ENCODE measurements at places on chromosomes 5 and 9.

- DNase-seq = no peak
Observed at GRCh38 chr5:124948754-124949275, 202.4 kb upstream of the ZNF608 start.

- no peak for DNase-seq
Observed at GRCh38 chr5:169251333-169252084, 49.4 kb downstream of the SLIT3 start.

GRCh38 chr9:2158766-2159430, 143.8 kb downstream of the SMARCA2 start:
- DNase-seq = no peak

DNA sequence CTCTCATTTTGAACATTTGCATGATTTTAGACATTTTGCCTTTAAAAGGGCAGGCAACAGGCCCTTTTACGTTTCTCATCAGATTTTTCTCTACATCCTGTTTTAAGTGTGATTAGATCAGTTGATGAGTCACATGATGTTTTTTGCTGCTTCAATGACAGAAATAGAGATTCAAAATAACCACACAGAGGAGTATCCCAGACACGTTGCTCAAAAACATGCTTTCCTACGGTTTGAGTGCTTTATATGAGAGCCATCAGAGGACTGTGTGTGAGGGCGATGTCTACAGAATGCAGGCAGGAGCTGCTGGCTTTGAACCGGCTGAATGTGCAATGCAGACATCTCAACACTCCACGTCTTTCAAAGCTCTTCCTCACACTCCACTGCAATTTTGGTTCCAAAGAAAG, 42.1 kb downstream of the OTULIN start:
- DNase-seq = no peak

DNA sequence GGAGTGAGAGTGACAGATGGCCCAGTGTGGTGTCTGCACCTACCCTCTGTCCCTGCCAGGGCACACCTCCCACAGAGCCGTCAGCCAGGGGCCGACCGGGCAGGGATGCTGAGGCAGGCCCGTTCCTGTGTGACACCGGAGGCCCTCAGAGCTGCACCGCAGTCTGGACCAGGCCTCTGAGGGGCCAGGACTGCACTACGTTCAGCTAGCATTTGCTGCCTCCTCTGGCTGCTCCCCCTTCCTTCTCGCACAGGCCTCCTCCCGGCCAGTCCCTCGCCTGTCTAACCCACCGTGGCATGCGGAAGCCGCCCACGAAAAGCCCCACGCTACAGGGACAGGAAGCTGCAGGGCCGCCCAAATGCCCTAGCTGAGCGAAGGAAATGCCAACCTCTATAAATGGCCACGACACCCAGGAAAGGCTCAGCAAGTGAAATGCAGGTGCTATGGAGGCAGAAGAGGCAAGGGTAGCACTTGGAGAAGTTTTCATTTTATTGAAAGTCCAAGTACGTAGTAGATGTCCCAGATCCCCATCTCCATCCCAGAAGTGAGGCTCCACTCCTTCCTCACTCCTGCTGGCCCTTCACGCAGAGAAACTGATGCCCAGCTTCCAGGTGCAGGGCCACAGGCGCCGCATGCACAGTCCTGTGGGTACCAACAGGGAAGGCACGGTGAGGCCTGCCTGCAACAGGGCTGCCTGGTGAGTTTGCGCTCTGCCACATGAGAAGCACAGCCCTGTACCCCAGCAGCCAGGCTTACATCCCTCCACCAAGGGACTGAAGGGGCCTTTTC, 38.7 kb downstream of the MAPK9 start:
- DNase-seq = no peak

GRCh38 chr9:72294936-72295335, 70.1 kb downstream of the ZFAND5 start:
- DNase-seq = no peak

GRCh38 chr9:7542126-7542525, 257.5 kb downstream of the DMAC1 start:
- no peak for DNase-seq

DNA sequence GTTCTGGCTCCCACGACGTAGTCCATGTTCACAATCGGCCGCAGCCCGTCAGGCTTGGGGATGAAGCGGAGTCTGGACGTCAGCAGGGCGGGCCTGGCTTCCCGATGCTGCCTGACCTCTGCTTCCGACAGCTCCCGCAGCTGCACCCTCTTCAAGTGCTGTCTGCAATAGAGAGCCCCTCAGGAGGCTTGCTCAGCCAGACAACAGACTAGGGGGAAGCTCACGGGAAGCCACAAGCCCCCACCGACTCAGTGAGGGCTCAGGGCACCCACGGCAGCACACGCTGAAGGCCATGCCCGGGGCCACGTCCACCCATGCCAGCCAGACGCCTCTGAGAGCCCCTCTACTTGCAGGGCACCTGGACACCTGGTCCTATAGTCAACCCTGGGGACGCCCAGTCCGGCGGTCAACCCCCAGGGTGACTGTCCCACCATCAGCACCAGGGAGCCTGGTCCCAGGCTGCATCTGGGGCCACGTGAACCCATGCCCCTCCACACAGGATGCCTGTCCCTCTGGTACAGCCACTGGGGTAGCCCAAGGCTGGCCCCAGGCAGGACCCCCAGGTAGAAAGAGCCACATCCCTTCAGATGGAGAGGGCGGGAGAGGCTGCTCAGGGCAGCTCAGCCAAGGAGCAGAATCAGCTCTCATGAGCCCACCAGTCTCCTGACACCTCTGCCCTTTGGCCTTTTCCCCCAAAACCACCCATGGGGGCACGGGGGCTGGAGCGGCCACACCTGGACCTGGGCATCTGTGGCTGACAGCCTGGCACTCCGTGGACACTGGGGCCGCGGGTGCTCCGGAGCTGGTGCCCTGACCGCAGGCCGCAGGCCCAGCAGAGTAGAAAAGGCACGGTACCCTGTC, 14.5 kb downstream of the TERT start:
- DNase-seq = no peak

DNA sequence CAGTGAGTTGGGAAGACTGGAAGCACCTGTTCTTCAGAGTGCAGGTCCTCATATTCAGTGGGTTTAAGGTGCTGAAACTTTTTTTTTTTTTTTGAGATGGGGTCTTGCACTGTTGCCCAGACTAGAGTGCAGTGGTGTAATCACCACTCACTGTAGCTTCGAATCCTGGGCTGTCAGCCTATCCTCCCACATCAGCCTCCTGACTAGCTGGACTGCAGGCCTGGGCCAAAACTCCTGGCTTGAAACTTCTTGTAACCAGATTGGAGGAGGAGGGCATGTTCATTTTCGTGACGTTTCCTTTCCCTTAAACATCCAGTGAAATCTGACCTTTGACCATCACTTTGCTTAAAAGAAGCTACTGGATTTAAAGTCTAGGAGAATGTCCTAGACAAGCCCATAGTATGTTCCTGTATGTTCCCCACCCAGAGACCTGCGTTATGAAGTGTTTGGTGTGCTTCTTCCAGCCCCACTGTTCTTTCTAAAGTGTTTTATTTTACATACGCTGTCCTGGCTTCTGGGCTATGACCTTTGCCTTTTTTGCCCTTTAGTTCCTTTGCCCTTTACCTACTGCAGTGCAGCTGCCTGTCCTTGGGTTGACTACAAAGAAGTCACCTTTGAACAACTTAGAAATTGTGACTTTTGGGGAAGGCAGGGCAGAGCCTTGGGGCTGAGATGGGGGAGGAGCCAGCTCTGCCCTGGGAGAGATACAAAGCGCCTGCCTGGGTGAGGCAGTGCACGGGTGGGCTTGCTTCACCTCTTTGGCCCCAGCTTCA, 18.4 kb downstream of the TENT4A start:
- DNase-seq = no peak

- DNase-seq = no peak
Observed at GRCh38 chr5:60690326-60690725, 9.6 kb downstream of the DEPDC1B start.

GRCh38 chr9:132078699-132079356, 839 bp downstream of the MED27 start:
- no peak for DNase-seq

DNA sequence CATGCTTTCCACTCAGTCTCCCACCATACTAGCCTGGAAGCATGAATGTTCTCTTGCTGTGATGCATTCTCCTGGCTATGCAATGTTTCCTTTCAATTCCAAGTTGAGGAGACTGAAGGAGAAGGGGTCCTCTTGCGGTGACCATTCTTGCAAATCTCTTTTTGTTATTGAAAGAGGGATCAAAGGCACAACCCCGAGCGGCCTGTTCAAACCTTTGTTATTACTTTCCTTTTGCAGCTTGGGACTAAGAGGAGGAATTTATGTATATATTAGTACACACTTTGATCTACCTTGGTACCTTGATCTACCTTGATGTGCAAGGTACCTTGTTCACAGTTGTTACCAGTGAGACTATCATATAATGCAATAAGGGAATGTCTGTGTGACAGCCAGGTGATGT, 147.3 kb downstream of the KCTD16 start:
- DNase-seq = no peak

- DNase-seq = no peak
Observed at GRCh38 chr9:134869554-134870300, 10.9 kb upstream of the FCN2 start.

DNA sequence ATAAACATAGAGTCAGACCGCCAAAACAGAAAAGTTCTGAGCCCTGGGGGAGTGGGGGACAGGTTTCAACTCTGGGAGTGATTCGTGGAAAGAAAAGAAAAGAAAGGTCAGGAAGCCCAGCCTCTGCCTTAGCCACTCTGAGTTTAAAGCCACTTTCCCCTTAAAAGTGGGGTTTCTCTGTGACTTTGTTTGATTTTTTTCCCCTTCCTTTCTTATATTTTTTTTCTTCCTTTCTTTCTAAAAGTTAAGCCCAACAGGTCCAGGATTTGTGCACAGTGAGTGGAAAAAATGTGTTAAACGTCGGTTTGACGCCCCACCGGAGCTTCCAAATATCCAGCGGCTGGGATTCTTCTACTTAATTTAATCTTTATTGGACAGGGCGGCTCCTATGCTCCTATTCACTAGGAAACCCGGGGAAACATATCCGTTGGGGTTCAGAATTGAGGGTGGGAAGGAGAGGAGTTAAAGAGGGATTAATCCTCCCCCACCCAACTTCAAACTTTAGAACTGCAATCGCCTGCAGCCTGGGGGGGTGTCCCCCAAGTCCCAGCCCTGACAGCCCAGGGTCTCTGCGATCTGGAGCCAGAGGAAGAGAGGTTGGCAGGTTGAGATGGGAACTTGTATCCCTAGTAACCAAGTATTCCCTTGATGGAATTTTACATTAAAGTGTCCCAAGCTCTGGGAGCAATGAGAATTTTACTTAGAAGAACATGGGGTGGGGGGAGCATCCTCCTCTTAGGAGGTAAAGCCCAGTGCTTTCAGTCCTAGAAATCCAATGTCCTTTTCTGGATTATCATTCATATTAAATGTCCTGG, 6.3 kb downstream of the NR2F1-AS1 start:
- DNase-seq = no peak

- DNase-seq = no peak
Observed at GRCh38 chr9:101383361-101383760, 1.4 kb downstream of the BAAT start.

GRCh38 chr5:6185574-6185973, 192.8 kb downstream of the MED10 start:
- no peak for DNase-seq

DNA sequence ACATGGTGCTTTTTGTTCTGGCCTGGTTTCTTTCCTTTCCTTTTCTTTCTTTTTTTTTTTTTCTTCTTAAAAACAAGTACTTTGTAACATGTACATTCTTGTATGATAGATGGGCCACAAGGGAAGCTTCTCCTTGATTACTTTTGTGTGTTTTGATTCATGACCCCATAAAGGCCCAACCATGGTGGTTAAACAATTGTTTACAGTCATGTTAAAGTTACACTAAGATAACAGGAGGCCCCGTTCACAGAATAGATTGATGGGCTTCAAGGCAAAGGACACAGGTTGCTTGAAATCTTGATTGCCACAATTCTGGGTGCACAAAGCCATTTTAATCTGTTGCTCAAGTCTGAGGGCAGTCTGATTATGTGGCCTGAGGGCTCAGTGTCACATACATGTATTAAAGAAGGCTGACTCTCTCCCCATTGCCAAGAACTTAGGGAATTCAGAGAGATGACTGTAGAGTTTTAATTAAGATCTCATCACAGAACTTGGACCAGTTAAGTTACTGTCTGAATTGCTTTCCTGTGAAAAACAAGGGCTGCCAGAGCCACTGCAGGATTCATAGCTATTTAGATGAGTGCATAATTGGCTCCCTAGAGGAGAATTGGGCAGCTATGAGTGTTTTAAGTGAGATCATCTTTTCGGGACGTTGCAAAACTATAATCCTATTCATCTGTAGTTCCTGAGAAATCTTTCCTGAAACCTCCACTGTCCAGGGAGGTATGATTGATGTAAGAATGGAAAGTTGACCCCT, 163.4 kb downstream of the TLE4 start:
- DNase-seq = no peak
